Testis (tissue), 5 donors: ENCODE measurements at places on chromosomes 2 and 18. TPM values are rescaled to one million over a fixed set of nuclear protein-coding genes. Genes with fewer than 3 reads are reported as not detected.

- H3K4me1 ChIP-seq, result no peaks in the 10 kb centered on the region
- H3K27ac ChIP-seq, result no peak overlapping the region
- peak; percentile 71 for DNase-seq
- H3K27me3 ChIP-seq, result no peaks in the 10 kb centered on the region
These were observed 35.1 kb upstream of the RASGRP3 start for GRCh38 chr2:33441235-33441810.

Gene MARCHF4
- 0.12 TPM for total RNA-seq

GRCh38 chr18:71958605-71959004, 585.5 kb downstream of the CBLN2 start:
- H3K4me3 ChIP-seq, result no peak overlapping the region
- no peaks in the 10 kb centered on the region for H3K4me1 ChIP-seq
- H3K27me3 ChIP-seq, result no peaks in the 10 kb centered on the region
- no peak for DNase-seq

Gene OTX1
- total RNA-seq, result 0.56 TPM

DNA sequence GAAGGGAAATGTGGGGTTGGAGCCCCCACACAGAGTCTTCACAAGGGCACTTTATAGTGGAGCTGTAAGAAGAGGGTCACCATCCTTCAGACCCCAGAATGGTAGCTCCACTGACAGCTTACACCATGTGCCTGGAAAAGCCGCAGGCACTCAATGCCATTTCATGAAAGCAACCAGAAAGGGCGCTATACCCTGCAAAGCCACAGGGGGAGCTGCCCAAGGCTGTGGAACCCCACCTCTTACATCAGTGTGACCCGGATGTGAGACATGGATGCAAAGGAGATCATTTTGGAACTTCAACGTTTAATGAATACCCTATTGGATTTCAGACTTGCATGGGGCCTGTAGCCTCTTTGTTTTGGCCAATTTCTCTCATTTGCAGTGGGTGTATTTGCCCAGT, 694.7 kb downstream of the CBLN2 start:
- no peaks in the 10 kb centered on the region for H3K27me3 ChIP-seq
- DNase-seq, result no peak
- H3K27ac ChIP-seq, result no peak overlapping the region
- no peak overlapping the region for H3K4me3 ChIP-seq

DNA sequence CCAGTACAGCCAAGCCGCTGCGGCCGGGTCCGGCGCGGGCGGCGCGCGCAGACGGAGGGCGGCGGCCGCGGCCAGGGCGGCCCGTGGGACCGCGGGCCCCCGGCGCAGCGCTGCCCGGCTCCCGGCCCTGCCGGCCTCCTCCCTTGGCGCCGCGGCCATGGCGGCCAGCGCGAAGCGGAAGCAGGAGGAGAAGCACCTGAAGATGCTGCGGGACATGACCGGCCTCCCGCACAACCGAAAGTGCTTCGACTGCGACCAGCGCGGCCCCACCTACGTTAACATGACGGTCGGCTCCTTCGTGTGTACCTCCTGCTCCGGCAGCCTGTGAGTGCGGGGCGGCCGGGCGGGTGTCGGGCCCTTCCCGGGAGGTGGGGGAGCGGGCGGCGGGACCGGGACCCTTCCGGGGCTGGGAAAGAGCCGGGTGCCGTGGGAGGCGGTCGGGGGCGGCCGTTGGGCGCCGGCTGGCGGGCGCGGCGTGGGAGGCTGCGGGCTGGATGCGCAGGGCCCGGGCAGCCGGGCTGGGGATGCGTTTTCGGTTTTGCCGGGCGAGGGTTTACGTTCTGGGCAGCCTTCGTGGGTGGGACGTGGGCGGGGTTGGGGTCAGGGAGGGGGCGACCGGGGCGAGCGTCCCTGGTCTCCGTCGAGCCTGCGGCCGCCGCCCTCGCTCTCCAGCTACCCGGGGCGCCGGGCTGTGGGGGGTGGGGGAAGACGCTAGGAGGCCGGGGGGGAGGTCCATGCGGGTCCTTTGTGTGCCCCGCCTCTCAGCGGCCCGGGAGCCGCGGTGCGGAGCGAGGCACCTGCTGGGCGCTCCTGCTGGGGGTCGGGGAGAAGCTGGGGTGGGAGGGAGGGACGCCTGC, 537 bp downstream of the AGFG1 start:
- peak overlapping the region; percentile 91 for H3K4me3 ChIP-seq
- no peaks in the 10 kb centered on the region for H3K36me3 ChIP-seq
- H3K27me3 ChIP-seq, result no peaks in the 10 kb centered on the region
- peak overlapping the region; percentile 90 for H3K27ac ChIP-seq
- peaks cover 10% of the 10 kb centered on the region for H3K4me1 ChIP-seq
- peak; percentile 65 for DNase-seq

DNA sequence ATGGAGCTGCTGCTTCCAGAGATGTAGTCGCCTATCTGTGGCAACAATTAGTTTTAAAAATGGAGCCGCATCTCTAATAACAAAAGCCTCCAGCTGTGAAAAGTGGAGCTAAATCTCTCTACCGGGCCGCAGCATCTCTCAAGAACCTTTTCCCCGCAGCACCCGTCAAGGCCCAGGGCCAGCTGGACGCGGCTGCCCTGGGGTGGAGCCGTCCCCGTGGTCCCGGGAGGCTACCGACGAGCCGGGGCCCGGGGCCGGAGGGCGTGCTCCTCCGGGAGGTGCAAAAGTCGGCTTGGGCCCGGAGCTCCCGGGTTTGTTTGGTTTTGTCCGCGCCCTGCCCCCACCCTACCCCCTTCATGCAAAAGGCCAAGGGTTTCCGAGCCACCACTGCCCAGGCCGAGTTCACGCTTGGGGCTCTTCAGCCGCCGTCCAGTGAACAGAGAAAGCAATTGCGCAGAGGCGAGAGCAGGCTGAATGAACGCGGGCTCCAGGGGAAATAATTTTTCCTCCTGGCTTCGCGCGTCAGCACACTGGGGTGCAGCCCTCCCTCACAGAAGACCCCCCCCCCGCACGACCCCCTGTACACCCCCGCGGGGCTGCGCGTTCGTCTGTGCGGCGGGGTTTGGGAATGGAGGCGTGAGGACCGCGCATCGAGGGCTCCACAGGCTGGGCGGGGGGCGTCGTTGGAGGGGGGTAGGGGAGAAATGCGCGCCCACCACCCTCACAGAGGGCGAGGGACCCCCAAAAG, 557 bp upstream of the GREB1L start:
- peak overlapping the region; percentile 88 for H3K27ac ChIP-seq
- H3K27me3 ChIP-seq, result no peaks in the 10 kb centered on the region
- DNase-seq, result peak; percentile 70
- no peaks in the 10 kb centered on the region for H3K36me3 ChIP-seq
- peak overlapping the region; percentile 76 for H3K4me3 ChIP-seq

DNA sequence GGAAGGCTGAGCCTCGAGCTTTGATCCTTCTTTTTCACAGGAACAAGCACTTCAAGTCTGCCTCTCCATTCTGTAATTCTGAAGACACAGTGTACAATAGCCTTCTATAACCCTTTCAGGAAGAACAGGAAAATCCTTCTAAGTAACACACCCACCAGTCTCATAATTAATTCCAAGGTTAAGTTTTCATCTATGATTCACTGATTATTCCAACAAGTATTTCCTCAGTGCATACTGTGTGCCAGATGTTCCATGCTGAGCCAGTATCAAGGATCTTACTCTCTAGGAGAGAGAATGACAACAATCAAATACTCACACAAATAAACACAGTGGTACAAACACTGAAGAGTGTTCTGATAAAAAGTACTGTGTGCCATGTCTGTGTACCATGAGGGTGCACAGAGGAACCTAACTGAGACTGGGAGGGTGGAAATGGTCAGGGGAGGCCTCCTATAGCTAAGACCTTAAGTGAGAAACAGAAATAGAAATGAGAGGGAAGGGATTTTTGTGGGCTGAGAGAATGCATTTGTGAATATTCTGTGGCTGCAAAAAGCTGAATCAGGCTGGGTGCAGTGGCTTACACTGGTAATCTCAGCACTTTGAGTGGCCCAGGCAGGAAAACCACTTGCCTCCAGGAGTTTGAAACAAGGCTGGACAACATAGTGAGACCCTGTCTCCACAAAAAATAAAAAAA, 7.3 kb upstream of the MTLN start:
- no peak for DNase-seq
- no peak overlapping the region for H3K27ac ChIP-seq
- H3K36me3 ChIP-seq, result no peaks in the 10 kb centered on the region
- no peaks in the 10 kb centered on the region for H3K27me3 ChIP-seq
- H3K4me3 ChIP-seq, result no peak overlapping the region

DNA sequence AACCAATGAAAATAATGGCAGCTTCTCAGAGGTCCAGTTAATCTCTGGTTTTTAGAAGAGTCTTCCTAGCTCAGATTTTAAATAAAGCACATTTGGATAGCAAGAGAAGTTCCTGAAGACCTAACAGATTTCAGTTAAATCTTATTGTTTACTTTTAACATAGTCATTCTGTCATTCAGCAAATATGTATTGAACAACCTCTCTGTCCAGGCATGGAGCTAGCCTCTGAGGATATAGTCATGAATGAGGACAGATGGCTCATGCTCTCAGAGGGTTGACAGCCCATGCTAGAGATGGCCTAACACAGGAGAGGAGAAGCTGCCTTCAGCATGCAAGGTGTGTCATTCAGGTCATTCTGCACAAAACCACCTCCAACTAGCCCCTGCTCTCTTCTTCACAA, 6.2 kb downstream of the CCBE1 start:
- H3K27ac ChIP-seq, result no peak overlapping the region
- no peaks in the 10 kb centered on the region for H3K36me3 ChIP-seq
- H3K4me3 ChIP-seq, result no peak overlapping the region
- no peak for DNase-seq
- no peaks in the 10 kb centered on the region for H3K4me1 ChIP-seq

DNA sequence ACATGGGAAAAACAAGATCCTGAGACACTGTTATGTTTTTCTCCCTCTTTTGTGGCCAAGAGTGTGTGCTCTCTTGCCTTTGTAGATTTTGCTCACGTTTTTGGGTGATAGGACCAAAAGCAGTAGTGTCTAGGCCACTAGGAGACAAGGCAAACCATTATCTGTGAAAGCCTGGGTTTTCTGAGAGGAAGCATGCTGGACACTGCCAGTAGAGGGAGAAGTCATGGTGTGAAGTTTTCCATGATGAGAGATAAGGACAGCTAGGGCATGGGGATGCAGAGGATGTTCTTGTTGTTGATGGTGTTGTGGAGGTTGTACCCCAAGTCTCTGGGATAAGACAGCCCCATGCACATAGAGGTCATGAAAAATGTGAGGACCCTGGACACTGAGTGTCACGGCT, 285.3 kb downstream of the SOX11 start:
- no peaks in the 10 kb centered on the region for H3K36me3 ChIP-seq
- DNase-seq, result no peak
- H3K27ac ChIP-seq, result no peak overlapping the region

GRCh38 chr2:103153580-103154284, 391.9 kb downstream of the TMEM182 start:
- H3K36me3 ChIP-seq, result no peaks in the 10 kb centered on the region
- DNase-seq, result no peak
- no peak overlapping the region for H3K27ac ChIP-seq
- H3K27me3 ChIP-seq, result no peaks in the 10 kb centered on the region

- no peak overlapping the region for H3K4me3 ChIP-seq
- no peak overlapping the region for H3K27ac ChIP-seq
- DNase-seq, result no peak
- H3K27me3 ChIP-seq, result no peaks in the 10 kb centered on the region
These were observed 483.9 kb upstream of the DDX18 start for GRCh38 chr2:117330641-117331040.

Gene ROCK1
- total RNA-seq, result 46.3 TPM

GRCh38 chr2:160973991-160974390, 186.2 kb upstream of the TANK start:
- no peaks in the 10 kb centered on the region for H3K27me3 ChIP-seq
- no peak overlapping the region for H3K27ac ChIP-seq
- H3K4me3 ChIP-seq, result no peak overlapping the region
- no peaks in the 10 kb centered on the region for H3K4me1 ChIP-seq

DNA sequence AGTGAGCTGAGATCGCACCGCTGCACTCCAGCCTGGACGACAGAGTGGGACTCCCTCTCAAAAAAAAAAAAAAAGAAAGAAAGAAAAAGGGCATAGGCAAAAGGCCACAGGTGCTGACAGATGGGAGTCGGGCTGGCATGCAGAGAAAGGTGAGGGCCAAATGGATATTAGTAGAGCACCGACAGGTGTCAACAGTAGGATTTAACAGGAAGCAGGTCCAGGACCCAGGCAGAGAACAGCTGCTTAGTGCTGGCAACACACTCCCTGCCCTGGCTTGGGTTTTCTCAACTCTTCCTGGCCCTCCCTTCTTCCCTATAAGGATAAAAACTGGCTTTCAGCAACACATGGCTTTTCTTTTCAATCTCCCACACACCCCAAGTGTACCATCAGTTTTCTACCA, 84.9 kb downstream of the MRO start:
- no peaks in the 10 kb centered on the region for H3K27me3 ChIP-seq
- no peak overlapping the region for H3K27ac ChIP-seq
- H3K36me3 ChIP-seq, result no peaks in the 10 kb centered on the region
- no peak for DNase-seq
- H3K4me3 ChIP-seq, result no peak overlapping the region
- H3K4me1 ChIP-seq, result no peaks in the 10 kb centered on the region

DNA sequence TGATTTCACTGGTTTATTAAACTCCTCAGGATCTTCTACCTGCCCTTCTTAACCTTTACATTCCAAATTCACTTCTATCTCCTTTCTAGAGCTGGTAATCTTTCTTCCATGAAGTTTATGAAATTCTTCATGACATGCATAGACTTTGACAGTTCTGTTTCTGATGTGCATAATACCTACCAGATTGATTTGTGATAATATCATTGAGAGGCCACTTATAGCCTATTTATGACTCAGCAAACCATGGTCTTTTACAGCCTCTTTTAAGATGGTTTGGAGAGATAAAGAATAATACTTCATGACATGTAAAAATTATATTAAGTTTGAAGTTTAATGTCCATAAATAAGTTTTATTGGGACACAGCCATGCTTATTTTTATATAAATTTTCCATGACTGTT, 14.0 kb downstream of the SCN2A start:
- no peak for DNase-seq
- no peak overlapping the region for H3K4me3 ChIP-seq
- H3K36me3 ChIP-seq, result no peaks in the 10 kb centered on the region
- no peak overlapping the region for H3K27ac ChIP-seq
- H3K4me1 ChIP-seq, result no peaks in the 10 kb centered on the region

GRCh38 chr18:12035481-12035880, 54.2 kb downstream of the IMPA2 start:
- no peak overlapping the region for H3K27ac ChIP-seq
- H3K36me3 ChIP-seq, result no peaks in the 10 kb centered on the region
